CD4-positive, alpha-beta memory T cell (primary cell): ENCODE measurements at places on chromosomes 7 and 10.

- DNase-seq: no peak
These were observed 268.4 kb downstream of the GLRX3 start for GRCh38 chr10:130404476-130405055.

DNA sequence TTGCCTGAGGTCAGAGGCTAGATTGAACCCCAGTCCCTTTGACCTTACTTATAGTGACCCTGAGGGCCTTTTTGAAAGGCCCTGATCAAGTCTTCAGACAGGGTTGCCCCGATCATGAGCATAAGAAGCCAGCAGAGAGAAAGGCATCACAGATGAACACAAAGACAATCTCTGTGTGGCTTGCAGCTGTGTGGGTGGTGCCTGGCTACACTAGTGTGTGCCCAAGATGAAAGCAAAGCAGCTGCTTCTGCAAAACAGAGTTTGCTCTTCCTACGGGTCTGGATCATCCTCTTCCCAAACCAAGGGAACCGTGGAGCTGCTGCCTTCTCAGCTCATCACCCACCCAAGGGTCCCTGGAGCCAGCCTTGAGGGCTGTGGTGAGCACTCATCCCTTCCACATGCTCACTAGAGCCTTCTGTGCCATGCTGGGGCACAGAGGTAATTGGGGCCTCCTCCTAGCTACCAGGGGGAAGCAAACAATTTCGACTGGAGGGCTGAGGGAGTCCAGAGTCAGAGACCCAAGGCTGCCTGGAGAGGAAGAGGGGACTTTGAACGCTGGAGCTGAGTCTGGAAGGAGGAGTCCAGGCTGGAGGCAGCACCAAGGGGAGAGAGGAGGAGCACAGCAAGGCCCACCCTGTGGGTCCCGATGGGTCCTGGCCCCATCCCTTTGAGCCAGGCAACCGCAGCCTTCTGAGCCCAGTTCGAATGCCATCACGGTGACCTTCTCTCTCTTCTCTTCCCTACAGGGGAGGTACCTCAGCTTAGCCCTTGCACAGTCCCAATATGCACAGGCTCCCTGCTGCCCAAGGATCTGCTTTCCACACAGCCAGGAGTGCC is 42.3 kb downstream of the ANTXRL start:
- no peak for DNase-seq

DNA sequence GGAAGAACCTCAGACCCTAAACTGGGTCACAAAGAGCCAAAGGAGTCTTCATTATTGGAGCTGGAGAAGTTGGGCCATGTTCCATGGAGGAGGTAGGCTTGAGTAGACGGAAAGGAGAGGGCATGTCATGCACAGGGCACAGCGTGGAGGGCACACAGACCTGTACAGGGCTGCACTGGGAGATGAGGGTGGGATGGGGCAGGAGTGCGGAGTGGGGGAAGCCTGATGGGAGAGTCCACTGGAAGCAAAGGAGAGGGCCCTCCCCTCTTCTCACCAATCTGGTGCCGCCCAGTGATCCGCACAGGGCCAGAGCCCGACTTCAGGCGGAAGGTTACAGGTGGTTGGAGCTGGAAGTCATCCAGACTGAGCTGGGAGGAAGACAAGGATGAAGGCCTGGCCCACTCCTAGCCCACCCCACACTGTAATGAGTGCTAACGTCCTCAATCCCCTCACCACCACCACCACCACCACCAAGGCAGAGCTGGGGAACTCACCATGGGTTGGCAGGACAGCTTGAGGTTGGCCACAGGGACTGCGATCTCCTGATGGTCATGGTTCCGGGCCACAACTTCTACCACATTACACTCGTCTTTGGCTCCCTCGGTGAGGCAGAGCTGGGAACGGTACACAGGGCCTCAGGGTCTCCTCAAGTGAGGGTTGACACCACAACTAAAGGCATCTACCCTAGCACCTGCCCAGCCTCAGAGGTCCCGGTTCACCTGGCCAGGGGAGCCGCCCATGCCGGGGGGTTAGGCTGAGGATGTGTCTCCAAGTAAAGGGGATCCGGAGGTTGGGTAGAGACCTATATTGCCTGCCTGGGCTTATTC is 1.0 kb downstream of the NPM3 start:
- no peak for DNase-seq

- no peak for DNase-seq
These were observed 22.5 kb upstream of the UBE2H start for GRCh38 chr7:129975309-129975708.

GRCh38 chr10:66180021-66180420 is 745.8 kb upstream of the LRRTM3 start:
- no peak for DNase-seq

GRCh38 chr7:46786995-46787394 is 794.9 kb downstream of the TNS3 start:
- DNase-seq: no peak

GRCh38 chr7:13276977-13277376 is 589.5 kb downstream of the ARL4A start:
- DNase-seq: no peak

- DNase-seq: peak; percentile 8
These were observed at the start of gene ICA1 for GRCh38 chr7:8261711-8262695. ICA1 (minus strand) TSS chr7:8262167; CDS start chr7:8235926, 26,241 bp downstream.

GRCh38 chr7:141012696-141013344 is 1.9 kb downstream of the MRPS33 start:
- DNase-seq: no peak

DNA sequence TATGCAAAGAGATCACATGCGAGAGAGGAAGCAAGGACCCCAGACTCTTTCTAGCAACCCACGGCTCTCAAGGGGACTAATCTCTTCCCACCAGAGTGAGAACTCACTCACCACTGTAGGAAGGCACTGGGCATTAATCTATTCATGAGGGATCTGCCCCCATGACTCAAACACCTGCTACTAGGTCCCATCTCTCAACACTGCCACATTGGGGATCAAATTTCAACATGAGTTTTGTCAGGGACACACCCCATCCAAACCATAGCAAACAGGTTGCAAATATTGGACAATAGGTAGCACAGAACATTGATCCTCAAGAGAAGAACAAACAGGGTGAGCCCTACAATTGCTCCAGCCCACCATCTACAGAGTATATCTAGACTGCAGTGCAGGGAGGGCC is 740.6 kb downstream of the LRMDA start:
- no peak for DNase-seq

GRCh38 chr10:124557648-124558338 is 96.2 kb downstream of the LHPP start:
- no peak for DNase-seq

- DNase-seq: no peak
These were observed 25.1 kb downstream of the GALNT11 start for GRCh38 chr7:152050547-152050971.

DNA sequence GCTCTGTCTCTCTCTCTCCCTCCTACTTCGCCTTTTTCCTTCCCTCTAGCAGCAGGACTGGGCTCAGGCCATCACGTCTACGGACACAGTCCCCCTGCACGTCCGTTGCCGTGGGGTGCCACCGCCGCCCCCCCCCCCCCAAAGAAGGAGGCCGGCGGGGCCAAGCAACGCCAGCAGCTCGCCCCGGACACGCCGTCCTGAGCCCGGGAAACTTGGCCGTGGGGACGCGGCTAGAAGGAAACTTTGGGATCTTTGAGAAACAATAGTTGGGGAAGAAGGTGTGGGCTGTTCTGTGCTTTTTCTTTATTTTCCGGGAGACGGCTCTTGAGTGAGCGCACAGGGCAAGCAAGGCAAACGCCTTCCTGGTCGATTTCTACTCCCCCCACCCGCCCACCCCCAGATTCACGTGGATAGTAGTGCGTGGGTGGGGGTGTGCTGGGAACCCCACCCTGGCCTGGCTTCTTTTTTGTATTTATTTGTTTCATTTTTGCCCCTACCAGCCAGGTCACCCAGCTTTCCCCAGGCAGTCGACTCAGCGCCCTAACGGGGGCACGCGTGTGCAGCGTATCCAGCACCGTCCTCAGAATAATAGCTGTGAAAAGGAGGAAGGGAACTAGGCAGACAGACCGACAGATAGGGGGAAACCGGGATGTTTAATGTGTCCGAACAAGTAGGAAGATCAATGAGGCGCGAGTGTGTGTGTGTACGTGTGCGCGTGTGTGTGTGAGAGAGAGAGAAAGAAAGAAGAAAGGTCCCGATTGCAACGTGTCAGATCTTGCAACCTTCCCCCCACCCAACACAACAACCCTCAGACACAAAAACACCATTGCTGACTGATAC is 1.4 kb downstream of the MXI1 start:
- DNase-seq: peak; percentile 50

DNA sequence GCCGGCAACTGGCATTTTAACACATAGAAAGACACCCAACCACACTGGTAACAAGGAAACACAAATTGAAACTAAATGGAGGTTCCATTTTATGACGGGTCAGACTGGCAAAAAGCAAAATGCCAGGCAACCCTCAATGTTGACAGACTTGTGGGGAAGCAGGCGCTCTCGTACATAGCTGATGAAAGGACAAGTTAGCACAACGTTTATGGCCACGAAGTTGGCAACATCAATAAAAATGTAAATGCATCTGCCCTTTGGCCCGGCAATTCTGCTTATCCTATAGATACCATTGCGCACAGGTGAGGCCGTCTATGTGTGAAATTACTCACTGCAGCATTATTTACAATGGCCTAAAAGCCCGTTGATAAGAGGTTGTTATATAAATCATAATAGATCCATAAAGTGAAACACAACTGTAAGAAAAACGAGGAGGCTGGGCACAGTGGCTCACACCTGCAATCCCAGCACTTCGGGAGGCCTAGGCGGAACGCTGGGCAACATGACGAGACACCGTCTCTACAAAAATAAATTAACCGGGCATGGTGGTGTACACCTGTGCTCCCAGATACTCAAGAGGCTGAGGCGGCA is 39.8 kb downstream of the FOXL3 start:
- DNase-seq: no peak

GRCh38 chr7:1742555-1743303 is 72.7 kb downstream of the ELFN1 start:
- peak; percentile 50 for DNase-seq

GRCh38 chr7:94698275-94698674 is 42.3 kb upstream of the SGCE start:
- DNase-seq: no peak

- no peak for DNase-seq
These were observed 112.0 kb upstream of the MKX start for GRCh38 chr10:27857616-27858015.

DNA sequence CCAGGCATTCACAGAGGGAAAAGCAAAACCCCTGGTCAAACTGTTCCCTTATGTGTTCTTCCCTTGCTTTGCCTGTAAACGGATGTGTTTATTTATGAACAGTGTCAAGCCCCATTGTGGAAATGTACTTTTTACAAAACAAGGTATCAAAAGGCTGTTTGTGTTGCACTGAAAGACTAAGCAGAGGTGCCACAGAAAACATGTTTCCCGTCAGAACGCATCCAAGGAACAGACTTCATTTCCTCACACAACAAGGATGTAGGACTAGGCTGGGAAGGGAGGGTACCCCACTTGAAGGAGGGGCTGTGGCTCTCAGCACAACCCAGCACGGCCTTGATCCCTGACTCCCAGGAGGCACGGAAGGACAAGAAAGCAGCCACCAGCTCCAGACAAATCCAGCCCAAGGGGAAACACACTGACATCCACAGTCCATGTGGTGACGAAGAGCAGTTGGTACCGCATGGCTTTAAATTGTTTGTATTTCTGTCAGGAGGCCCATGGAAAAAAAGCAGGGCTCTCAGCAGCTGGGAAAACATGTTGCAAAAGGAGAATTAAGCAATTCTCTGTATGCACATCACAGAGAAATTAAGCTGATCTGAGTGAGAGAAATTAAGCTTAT is 85.6 kb downstream of the RNF216 start:
- no peak for DNase-seq

DNA sequence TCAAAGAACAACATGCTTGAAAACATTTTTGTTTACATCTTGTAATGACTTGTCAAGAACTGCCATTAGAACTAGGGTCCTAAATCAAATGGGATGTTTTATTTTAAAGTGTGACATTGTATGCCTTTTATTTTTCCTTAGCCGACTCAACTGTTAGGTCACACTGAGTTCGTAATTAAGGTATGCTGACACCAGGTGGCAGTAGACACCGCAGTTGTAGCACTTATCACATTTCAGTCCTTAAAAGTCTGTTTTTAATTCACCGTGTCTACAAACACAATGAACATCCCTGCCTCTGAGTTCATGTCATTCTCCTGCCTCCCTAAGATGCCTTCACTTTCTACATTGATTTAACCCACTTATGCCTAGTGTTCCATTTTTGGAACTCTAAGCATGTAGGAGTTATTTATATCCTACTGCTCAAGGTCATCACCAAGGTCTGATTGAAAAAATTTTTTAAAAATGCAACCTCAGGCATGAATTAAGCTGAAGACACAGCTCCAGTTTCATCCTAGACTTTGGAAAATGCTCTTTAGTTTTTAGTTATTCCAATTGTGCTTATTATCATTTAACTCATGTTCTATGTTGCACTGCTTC is 186.1 kb downstream of the BMPER start:
- DNase-seq: no peak

- DNase-seq: no peak
These were observed 813 bp upstream of the MTURN start for GRCh38 chr7:30133736-30134610.

GRCh38 chr7:94509264-94509886 is at the start of gene CASD1:
CASD1 (plus strand) TSS chr7:94509809; CDS start chr7:94510085, 276 bp downstream.
- DNase-seq: peak; percentile 73

DNA sequence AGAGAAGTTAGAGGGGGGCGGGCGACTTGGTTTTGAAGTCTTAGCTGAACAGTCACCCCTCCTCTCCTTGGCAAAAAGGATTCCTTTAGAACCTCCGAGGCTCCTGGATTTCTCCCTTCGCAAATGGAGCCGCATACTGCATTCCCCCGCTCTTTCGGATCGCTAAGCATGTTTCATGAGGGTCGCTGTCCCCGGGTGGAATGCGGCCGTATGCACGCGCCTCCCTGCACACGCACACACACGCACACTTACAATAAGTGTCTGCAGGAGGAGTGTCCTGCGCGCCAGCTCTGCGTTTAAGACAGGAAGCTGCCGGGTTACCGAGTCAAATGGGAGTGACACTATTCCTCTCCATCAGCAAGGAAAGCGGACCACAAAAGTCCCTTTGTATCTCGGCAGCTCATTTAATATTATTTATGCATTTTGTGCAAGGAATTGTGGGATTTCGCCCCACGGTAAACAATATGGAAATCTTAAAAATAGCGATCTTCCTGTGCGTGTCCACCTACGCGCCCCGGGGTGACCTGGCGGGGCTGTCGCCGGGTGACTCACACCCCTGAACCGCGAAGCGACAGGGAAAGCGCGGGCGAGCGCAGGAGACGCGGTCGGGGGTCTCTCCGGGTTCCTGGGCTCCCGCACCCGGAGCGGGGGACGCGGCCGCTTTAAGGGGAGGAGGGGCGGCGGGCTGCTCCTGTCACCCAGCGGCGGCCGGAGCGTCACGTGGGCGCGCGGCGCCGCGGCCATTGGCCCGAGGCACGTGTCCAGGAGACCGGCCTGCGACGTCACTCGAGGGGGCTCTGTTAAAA is 988 bp upstream of the EN2 start:
- DNase-seq: no peak
